Activated naive CD8-positive, alpha-beta T cell treated with anti-CD3 and anti-CD28 coated beads, Interleukin-2, amount 10 ng/mL, durations not matched to agents 7 days and 5 days (primary cell): ENCODE measurements at places on chromosomes 1 and 21. TPM values are rescaled to one million over a fixed set of nuclear protein-coding genes. Genes with fewer than 3 reads are reported as not detected.

GRCh38 chr1:97680894-97681293, 239.9 kb downstream of the DPYD start:
- no peaks in the 10 kb centered on the region for H3K27me3 ChIP-seq
- H3K27ac ChIP-seq: no peak overlapping the region
- no peak for DNase-seq

SMPDL3B gene
- total RNA-seq: 0.64 TPM

- H3K36me3 ChIP-seq: no peaks in the 10 kb centered on the region
- H3K4me1 ChIP-seq: peaks cover 33% of the 10 kb centered on the region
- peaks cover 5% of the 10 kb centered on the region for H3K27me3 ChIP-seq
- DNase-seq: peak; percentile 69
- peak overlapping the region; percentile 61 for H3K4me3 ChIP-seq
- H3K27ac ChIP-seq: peak overlapping the region; percentile 10
Measured at GRCh38 chr1:33470495-33471012, 1.9 kb upstream of the ZSCAN20 start.

KCNA3 gene
- 68.4 TPM for total RNA-seq

GRCh38 chr1:241857131-241857530, 9.1 kb downstream of the EXO1 start:
- H3K4me3 ChIP-seq: no peak overlapping the region
- H3K27ac ChIP-seq: no peak overlapping the region
- peaks cover 29% of the 10 kb centered on the region for H3K36me3 ChIP-seq
- H3K4me1 ChIP-seq: peaks cover 6% of the 10 kb centered on the region
- DNase-seq: no peak
- H3K27me3 ChIP-seq: no peaks in the 10 kb centered on the region

ZNF593OS gene
- not detected for total RNA-seq

GRCh38 chr1:28750330-28750729, 13.6 kb downstream of the YTHDF2 start:
- H3K27me3 ChIP-seq: no peaks in the 10 kb centered on the region
- H3K4me3 ChIP-seq: no peak overlapping the region
- DNase-seq: no peak
- H3K36me3 ChIP-seq: peaks cover 28% of the 10 kb centered on the region
- peaks cover 36% of the 10 kb centered on the region for H3K4me1 ChIP-seq

OSCP1 gene
- total RNA-seq: 1.1 TPM

GRCh38 chr1:25711555-25712298, 88.3 kb upstream of the SELENON start:
- DNase-seq: peak; percentile 63
- H3K27me3 ChIP-seq: no peaks in the 10 kb centered on the region
- H3K4me1 ChIP-seq: peaks cover 25% of the 10 kb centered on the region
- peaks cover 8% of the 10 kb centered on the region for H3K36me3 ChIP-seq
- peak overlapping the region; percentile 67 for H3K4me3 ChIP-seq
- peak overlapping the region; percentile 60 for H3K27ac ChIP-seq

DNA sequence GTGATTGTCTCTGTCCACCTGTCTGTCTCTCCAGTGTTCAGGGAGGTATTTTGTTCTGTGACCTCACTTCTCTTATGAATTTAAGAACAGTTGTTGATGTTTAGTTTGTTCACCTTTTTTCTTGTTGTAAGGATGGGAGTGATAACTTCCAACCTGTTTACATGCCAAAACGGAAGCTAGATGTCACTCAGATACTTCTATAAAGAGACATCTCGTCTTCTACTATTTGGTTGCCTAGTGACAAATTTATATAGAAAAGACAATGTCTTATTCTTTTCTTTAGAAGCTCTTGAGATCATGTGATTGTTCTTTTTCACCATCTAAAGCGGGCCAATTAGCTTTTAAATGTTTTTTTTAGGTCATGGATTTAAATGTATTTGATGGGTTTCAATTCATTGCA, 33.8 kb downstream of the PRSS38 start:
- peaks cover 2% of the 10 kb centered on the region for H3K27me3 ChIP-seq
- DNase-seq: no peak
- no peaks in the 10 kb centered on the region for H3K4me1 ChIP-seq
- no peaks in the 10 kb centered on the region for H3K36me3 ChIP-seq

RGS4 gene
- total RNA-seq: not detected

CR1L gene
- total RNA-seq: 1.1 TPM

ZBTB21 gene
- total RNA-seq: 20.3 TPM

GRCh38 chr1:232578651-232579195, 51.2 kb downstream of the SIPA1L2 start:
- H3K4me1 ChIP-seq: peaks cover 19% of the 10 kb centered on the region
- peaks cover 5% of the 10 kb centered on the region for H3K36me3 ChIP-seq
- peak overlapping the region; percentile 31 for H3K27ac ChIP-seq
- H3K27me3 ChIP-seq: peaks cover 6% of the 10 kb centered on the region
- no peak for DNase-seq

LRRC42 gene
- 18.8 TPM for total RNA-seq

DNA sequence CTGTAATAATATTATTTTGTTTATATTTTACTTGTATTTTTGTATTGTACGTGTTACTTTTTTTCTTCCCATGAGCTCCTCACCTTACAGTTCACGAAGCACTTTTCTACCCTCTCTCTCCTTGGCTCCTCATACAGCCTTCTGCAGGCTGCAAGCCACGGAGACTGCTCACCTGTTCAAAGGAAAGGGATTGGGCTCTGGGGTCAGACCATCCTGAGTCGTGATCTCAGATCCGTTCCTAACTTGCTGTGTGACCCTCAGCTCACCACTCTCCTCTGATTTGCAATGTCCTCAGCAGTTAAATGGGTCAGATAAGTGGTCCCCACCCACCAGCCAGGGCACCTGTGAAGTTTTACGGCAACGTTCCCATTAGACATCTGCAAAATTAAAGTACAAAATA, 54.1 kb downstream of the VWA5B1 start:
- peaks cover 3% of the 10 kb centered on the region for H3K4me1 ChIP-seq
- no peaks in the 10 kb centered on the region for H3K36me3 ChIP-seq
- H3K4me3 ChIP-seq: no peak overlapping the region
- no peak for DNase-seq
- no peak overlapping the region for H3K27ac ChIP-seq
- H3K27me3 ChIP-seq: peaks cover 41% of the 10 kb centered on the region

RPE65 gene
- total RNA-seq: not detected

DNA sequence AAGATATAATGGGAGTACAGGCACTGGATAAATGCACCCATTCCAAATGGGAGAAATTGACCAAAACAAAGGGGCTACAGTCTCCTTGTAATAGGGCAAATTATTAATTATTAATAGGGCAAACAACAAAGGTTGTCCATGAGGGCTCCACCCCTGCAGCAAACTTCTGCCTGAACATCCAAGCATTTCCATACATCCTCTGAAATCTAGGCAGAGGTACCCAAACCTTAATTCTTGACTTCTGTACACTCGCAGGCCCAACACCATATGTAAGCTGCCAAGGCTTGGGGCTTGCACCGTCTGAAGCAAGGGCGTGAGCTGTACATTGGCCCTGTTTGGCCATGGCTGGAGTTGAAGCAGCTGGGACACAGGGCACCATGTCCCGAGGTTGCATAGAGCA, 33.7 kb downstream of the TNFSF4 start:
- H3K4me3 ChIP-seq: no peak overlapping the region
- H3K27ac ChIP-seq: no peak overlapping the region
- DNase-seq: no peak
- H3K4me1 ChIP-seq: no peaks in the 10 kb centered on the region
- peaks cover 2% of the 10 kb centered on the region for H3K27me3 ChIP-seq
- peaks cover 18% of the 10 kb centered on the region for H3K36me3 ChIP-seq

DNA sequence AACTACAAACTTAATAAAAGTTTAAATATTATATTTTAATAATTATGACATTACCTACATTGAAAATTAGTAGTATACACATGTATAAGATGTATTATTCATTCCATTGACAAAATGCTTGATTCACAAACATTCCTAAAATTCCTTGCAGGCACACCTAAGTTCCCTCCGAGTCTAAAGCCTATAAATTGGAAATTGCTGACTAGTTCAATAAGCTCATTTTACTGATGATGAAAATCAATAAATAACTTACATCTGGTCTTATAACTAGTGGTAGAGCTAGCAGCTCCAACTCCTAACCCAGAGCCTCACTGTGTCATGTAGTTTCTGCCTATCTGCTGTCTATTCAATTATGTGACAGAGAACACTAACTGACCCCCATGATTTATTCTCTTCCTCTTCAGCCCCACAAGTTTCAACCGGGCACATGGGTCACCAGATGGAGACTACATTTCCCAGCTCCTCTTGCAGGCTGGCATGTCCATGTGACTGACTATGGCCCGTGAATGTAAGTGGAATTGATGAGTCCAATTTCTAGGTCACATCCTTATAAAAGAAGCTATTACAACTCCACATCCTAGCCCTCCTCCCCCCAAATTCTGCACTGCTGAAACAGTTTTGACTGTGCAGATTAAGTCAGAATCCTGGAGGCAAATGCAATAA, 29.6 kb upstream of the LRRC8D start:
- no peaks in the 10 kb centered on the region for H3K27me3 ChIP-seq
- DNase-seq: no peak
- no peaks in the 10 kb centered on the region for H3K4me1 ChIP-seq

GBP6 gene
- 0.23 TPM for total RNA-seq

- no peak for DNase-seq
- peak overlapping the region; percentile 93 for H3K27ac ChIP-seq
- peaks cover 11% of the 10 kb centered on the region for H3K36me3 ChIP-seq
- peaks cover 20% of the 10 kb centered on the region for H3K4me1 ChIP-seq
- peak overlapping the region; percentile 93 for H3K4me3 ChIP-seq
- H3K27me3 ChIP-seq: no peaks in the 10 kb centered on the region
Measured at GRCh38 chr1:44631333-44631646, 43.0 kb downstream of the TMEM53 start.

DNA sequence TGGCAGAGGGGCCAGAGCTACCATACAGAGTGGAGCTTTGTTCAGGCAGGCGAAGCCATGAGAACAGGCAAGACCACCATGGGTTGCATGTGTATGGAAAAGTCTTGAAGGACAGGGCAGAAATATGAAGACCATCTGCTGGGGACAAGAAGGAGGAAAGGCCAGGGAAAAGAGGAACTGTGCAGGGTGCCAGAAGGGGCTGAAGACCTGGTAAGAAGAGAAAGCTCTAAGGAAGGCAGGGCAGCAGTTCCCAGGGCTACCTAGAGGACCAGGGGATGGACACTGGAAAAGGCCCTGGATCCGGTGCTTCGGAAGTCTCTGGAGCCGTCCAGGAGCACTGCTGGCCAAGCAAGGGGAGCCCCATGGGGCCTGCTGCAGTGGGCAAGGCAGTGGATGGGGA, 43.4 kb downstream of the PKP1 start:
- peaks cover 7% of the 10 kb centered on the region for H3K27me3 ChIP-seq
- no peaks in the 10 kb centered on the region for H3K36me3 ChIP-seq
- H3K27ac ChIP-seq: no peak overlapping the region
- H3K4me1 ChIP-seq: no peaks in the 10 kb centered on the region

- no peaks in the 10 kb centered on the region for H3K4me1 ChIP-seq
- no peak overlapping the region for H3K4me3 ChIP-seq
- H3K27me3 ChIP-seq: no peaks in the 10 kb centered on the region
- no peak for DNase-seq
- H3K36me3 ChIP-seq: no peaks in the 10 kb centered on the region
Measured at GRCh38 chr1:71908303-71908702, 374.0 kb downstream of the NEGR1 start.

- H3K27ac ChIP-seq: peak overlapping the region; percentile 72
- no peaks in the 10 kb centered on the region for H3K36me3 ChIP-seq
- H3K27me3 ChIP-seq: peaks cover 41% of the 10 kb centered on the region
- H3K4me3 ChIP-seq: peak overlapping the region; percentile 86
- DNase-seq: peak; percentile 74
Measured at GRCh38 chr1:25922056-25922970, 16.1 kb upstream of the STMN1 start.

CLCA1 gene
- total RNA-seq: not detected

OBSCN gene
- 44.3 TPM for total RNA-seq
